Vagina (tissue), 2 donors: ENCODE measurements at places on chromosomes 12 and 14. TPM values are rescaled to one million over a fixed set of nuclear protein-coding genes. Genes with fewer than 3 reads are reported as not detected.

The MEG3 gene
- total RNA-seq: 126 TPM

The SIX1 gene
- 3.7 TPM for total RNA-seq

DNA sequence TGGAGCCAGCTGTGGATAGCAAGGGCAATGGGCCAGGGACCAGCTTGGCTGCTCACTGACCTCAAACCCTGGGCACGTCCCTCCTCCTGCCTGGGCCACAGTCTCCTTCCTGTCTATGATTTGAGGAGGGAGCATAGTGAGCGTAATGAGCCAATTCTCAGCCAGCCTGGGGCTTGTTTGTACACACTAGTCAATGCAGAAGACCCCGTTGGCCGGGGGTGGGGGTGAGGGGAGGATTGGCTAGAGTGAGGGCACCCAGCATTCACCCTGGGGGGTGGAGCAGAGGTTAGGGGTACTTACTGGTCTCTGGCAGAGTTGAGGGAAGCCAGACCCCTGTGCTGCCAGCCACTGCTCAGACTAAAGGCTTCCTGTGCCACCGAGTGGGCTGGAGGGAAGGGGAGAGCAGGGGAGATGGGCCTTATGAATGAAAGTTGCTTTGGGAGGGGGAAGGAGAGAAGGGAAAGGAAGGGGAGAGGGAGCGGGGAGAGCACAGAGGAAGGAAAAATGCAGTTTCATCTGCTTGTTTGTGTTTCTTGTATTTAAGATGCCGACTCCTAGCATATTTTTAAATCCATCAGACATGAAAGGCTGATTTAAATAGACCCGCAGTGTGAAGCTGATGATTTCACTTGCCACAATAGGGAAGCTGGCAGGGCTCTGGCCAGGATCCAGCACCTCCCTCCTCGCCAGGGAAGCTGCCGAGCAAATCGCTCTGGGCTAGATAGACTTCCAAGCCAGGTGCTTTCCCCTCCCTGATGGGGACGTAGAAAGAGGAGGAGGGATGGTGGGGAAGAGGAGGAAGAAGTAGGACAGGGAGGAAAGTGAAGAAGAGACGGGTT lies 114.0 kb downstream of the PRMT8 start:
- no peak overlapping the region for H3K27ac ChIP-seq
- H3K36me3 ChIP-seq: no peaks in the 10 kb centered on the region
- no peak for DNase-seq
- no peaks in the 10 kb centered on the region for H3K4me1 ChIP-seq

The HRK gene
- not detected for total RNA-seq

GRCh38 chr14:63387711-63388110 lies 69.0 kb upstream of the GPHB5 start:
- no peak overlapping the region for H3K27ac ChIP-seq
- DNase-seq: no peak
- H3K4me1 ChIP-seq: no peaks in the 10 kb centered on the region
- H3K4me3 ChIP-seq: no peak overlapping the region
- H3K36me3 ChIP-seq: peaks cover 15% of the 10 kb centered on the region

- H3K27ac ChIP-seq: no peak overlapping the region
- no peaks in the 10 kb centered on the region for H3K27me3 ChIP-seq
- no peaks in the 10 kb centered on the region for H3K4me1 ChIP-seq
- no peak overlapping the region for H3K4me3 ChIP-seq
These were observed 28.7 kb upstream of the SOS2 start for GRCh38 chr14:50260072-50260471.

- peaks cover 21% of the 10 kb centered on the region for H3K4me1 ChIP-seq
- DNase-seq: no peak
- peak overlapping the region; percentile 53 for H3K27ac ChIP-seq
- no peak overlapping the region for H3K4me3 ChIP-seq
- H3K36me3 ChIP-seq: no peaks in the 10 kb centered on the region
- H3K27me3 ChIP-seq: no peaks in the 10 kb centered on the region
These were observed 142.6 kb upstream of the NCOR2 start for GRCh38 chr12:124709722-124710687.

- H3K27ac ChIP-seq: no peak overlapping the region
- DNase-seq: no peak
- H3K4me3 ChIP-seq: no peak overlapping the region
- H3K4me1 ChIP-seq: no peaks in the 10 kb centered on the region
These were observed 7.6 kb downstream of the AKAP6 start for GRCh38 chr14:32336702-32337101.

DNA sequence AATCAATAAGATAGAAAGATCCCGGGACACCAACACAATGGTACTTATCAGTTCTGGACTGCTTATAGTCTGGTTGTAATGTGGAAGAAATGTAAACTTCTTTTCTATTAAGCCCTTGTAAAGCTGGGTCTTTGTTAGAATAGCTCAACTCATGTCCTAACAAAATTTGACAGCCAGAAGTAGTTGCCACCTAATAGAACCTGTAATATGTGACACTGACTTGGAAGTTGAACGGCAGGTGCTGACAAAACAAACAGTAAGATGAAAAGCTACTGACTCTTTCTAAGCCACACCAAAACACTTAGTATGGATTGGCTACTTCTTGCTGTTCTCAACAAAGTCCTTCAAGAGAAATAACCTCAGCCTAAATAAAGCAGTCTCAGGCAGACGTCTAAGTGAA lies 56.6 kb downstream of the KIF21A start:
- no peak overlapping the region for H3K27ac ChIP-seq
- no peaks in the 10 kb centered on the region for H3K36me3 ChIP-seq
- DNase-seq: no peak
- H3K4me1 ChIP-seq: peaks cover 5% of the 10 kb centered on the region
- no peaks in the 10 kb centered on the region for H3K27me3 ChIP-seq

The BBOF1 gene
- 5.6 TPM for total RNA-seq

The TBX3 gene
- total RNA-seq: 57.0 TPM

The C12orf43 gene
- 7.4 TPM for total RNA-seq

- H3K36me3 ChIP-seq: no peaks in the 10 kb centered on the region
- H3K27ac ChIP-seq: no peak overlapping the region
- no peaks in the 10 kb centered on the region for H3K4me1 ChIP-seq
- no peak overlapping the region for H3K4me3 ChIP-seq
- no peak for DNase-seq
These were observed 16.0 kb upstream of the CCT2 start for GRCh38 chr12:69569236-69569635.

The KITLG gene
- 20.4 TPM for total RNA-seq

DNA sequence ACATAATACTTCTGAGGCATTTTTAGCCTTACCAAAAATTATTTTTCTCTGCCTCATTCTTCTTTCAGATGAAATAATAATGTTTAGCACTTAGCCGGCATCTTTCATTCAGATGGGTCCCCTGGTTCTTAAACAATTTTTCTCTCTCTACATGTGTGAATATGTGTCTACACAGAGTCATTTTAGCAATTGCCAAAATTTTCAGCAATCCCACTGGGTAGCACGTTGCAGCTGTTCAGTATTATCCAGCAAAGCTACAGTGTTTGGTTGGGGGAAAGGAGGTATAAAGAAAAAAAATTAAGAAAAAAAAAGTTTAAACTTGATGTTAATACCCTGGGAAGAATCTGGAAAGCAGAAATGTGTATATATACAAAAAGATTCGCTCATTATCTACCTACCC lies 160.5 kb upstream of the TRHDE start:
- no peak for DNase-seq
- no peaks in the 10 kb centered on the region for H3K4me1 ChIP-seq
- no peaks in the 10 kb centered on the region for H3K27me3 ChIP-seq
- H3K4me3 ChIP-seq: no peak overlapping the region
- no peak overlapping the region for H3K27ac ChIP-seq
- H3K36me3 ChIP-seq: no peaks in the 10 kb centered on the region

DNA sequence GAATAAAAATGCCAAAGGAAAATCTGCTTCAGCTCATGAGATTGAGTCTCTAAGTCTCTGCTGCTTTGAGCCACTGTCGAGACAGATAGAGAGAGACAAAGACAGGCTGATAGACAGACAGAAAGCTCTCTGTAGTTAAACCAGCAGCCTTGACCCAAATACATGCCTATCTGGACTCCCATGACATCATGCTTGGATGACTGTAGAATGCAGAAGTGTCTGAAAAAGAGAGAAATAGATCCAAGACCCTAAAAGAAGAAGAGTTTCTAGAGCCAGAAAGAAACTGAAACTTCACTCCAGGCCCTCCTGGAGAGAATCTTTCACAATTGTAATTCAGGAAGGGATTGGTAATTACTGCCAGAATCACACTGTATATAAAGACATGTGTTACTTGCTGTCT lies 122.6 kb upstream of the PLXNC1 start:
- H3K36me3 ChIP-seq: no peaks in the 10 kb centered on the region
- no peak for DNase-seq
- peaks cover 15% of the 10 kb centered on the region for H3K4me1 ChIP-seq
- peak overlapping the region; percentile 42 for H3K27ac ChIP-seq

The PRR13 gene
- total RNA-seq: 54.0 TPM

The VASH1 gene
- total RNA-seq: 6.1 TPM

- no peak overlapping the region for H3K4me3 ChIP-seq
- DNase-seq: no peak
- no peaks in the 10 kb centered on the region for H3K27me3 ChIP-seq
- no peak overlapping the region for H3K27ac ChIP-seq
- no peaks in the 10 kb centered on the region for H3K36me3 ChIP-seq
- H3K4me1 ChIP-seq: no peaks in the 10 kb centered on the region
These were observed 29.0 kb downstream of the PTPRQ start for GRCh38 chr12:80472911-80473500.

GRCh38 chr14:24868389-24868788 lies 181.6 kb downstream of the STXBP6 start:
- no peaks in the 10 kb centered on the region for H3K36me3 ChIP-seq
- no peaks in the 10 kb centered on the region for H3K4me1 ChIP-seq
- H3K27ac ChIP-seq: no peak overlapping the region

The SMCO2 gene
- not detected for total RNA-seq

GRCh38 chr12:92421701-92422100 lies 276.1 kb upstream of the BTG1 start:
- no peaks in the 10 kb centered on the region for H3K36me3 ChIP-seq
- H3K4me3 ChIP-seq: no peak overlapping the region
- H3K27me3 ChIP-seq: no peaks in the 10 kb centered on the region
- no peak overlapping the region for H3K27ac ChIP-seq
- no peak for DNase-seq
- H3K4me1 ChIP-seq: no peaks in the 10 kb centered on the region

DNA sequence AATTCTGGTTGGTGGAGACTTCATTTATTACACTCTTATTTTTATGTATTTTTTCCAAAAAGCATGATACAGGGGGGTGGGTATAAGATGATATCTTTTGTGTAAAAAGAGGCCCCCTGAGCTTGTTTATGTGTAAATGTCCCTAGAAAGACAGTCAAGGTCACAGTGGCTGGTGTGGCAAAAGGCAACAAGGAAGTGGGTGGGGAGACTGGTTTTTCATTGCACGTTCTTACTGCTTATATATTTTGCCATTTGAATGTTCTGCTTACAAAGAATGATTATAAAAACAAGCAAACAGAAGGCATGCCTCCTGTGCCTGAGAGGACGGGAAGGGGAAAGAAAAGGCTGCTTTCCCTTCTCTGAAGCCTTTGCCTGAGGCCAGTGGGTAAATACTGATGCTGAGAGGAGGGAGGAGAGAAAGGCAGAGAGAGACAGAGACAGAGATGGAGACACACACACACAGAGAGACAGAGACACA lies 24.1 kb upstream of the ADIPOR2 start:
- no peak overlapping the region for H3K4me3 ChIP-seq
- H3K4me1 ChIP-seq: no peaks in the 10 kb centered on the region
- H3K27ac ChIP-seq: peak overlapping the region; percentile 32
- no peak for DNase-seq
- no peaks in the 10 kb centered on the region for H3K36me3 ChIP-seq

The LIN7A gene
- 12.5 TPM for total RNA-seq

GRCh38 chr12:46908936-46909635 lies 83.3 kb upstream of the SLC38A4 start:
- H3K27me3 ChIP-seq: no peaks in the 10 kb centered on the region
- DNase-seq: no peak
- H3K4me3 ChIP-seq: no peak overlapping the region
- H3K4me1 ChIP-seq: peaks cover 4% of the 10 kb centered on the region
- H3K27ac ChIP-seq: no peak overlapping the region

- no peaks in the 10 kb centered on the region for H3K27me3 ChIP-seq
- H3K36me3 ChIP-seq: no peaks in the 10 kb centered on the region
These were observed 243.1 kb upstream of the PWP1 start for GRCh38 chr12:107442326-107442987.

The CKAP4 gene
- 42.5 TPM for total RNA-seq

- no peaks in the 10 kb centered on the region for H3K27me3 ChIP-seq
- H3K4me3 ChIP-seq: peak overlapping the region; percentile 65
- no peak for DNase-seq
- H3K36me3 ChIP-seq: no peaks in the 10 kb centered on the region
- peaks cover 58% of the 10 kb centered on the region for H3K4me1 ChIP-seq
- peak overlapping the region; percentile 100 for H3K27ac ChIP-seq
These were observed 665 bp downstream of the RHOF start for GRCh38 chr12:121792607-121793439.

The RBP5 gene
- total RNA-seq: 3.7 TPM

DNA sequence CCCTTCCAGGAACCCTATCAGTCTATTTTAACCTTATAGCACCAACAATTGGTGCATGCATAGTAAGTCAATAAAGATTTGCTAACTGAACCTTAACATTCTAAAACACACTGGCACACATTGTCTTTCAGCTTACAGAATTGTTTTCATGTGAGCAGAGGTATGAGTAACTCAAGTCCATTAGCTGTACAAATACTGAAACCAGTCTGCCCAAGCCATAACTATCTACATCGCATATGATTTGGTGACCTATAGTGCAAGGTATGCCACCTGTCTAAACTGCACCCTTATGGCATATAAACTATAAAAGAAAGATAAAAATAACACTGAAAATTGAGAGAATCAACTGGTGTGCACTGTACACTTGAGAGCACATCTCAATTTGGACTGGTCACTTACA lies 34.8 kb downstream of the SBNO1 start:
- H3K36me3 ChIP-seq: peaks cover 83% of the 10 kb centered on the region
- no peaks in the 10 kb centered on the region for H3K27me3 ChIP-seq
- H3K4me3 ChIP-seq: no peak overlapping the region
- H3K27ac ChIP-seq: no peak overlapping the region
- no peaks in the 10 kb centered on the region for H3K4me1 ChIP-seq

The PRKAG1 gene
- total RNA-seq: 67.0 TPM

The GPR84 gene
- not detected for total RNA-seq

DNA sequence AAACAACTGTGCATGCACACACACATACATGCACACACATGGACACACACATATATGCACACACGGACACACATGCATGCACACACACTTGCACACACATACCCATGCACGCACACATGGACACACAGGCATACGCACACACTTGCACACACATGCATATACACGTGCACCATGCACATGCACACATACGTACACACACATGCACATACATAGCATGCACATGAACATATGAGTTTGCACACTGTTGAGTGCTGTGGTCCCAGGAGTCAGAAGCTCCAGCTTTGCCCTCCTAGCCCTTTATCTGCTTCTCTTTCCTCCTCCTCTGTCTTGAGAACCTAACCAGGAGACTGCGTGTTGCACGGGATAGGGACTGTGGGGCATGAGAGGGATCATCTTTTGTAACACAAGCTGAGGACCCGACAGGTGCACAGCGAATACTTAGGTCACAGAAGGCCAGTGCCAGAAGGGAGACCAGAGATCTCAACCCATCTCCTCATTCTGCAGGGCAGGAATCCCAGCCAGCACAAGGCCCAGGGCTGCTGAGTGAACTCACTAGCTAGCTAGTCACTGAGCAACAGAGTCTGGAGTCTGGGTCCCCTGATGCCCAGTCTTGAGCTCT lies 3.5 kb upstream of the LRTM2 start:
- H3K27ac ChIP-seq: no peak overlapping the region
- H3K4me1 ChIP-seq: no peaks in the 10 kb centered on the region
- H3K36me3 ChIP-seq: no peaks in the 10 kb centered on the region
- DNase-seq: no peak
- no peaks in the 10 kb centered on the region for H3K27me3 ChIP-seq

- no peaks in the 10 kb centered on the region for H3K27me3 ChIP-seq
These were observed 186.8 kb downstream of the BTG1 start for GRCh38 chr12:91958816-91959215.
